ENCODE measurements at places on chromosomes 5 and 9.

DNA sequence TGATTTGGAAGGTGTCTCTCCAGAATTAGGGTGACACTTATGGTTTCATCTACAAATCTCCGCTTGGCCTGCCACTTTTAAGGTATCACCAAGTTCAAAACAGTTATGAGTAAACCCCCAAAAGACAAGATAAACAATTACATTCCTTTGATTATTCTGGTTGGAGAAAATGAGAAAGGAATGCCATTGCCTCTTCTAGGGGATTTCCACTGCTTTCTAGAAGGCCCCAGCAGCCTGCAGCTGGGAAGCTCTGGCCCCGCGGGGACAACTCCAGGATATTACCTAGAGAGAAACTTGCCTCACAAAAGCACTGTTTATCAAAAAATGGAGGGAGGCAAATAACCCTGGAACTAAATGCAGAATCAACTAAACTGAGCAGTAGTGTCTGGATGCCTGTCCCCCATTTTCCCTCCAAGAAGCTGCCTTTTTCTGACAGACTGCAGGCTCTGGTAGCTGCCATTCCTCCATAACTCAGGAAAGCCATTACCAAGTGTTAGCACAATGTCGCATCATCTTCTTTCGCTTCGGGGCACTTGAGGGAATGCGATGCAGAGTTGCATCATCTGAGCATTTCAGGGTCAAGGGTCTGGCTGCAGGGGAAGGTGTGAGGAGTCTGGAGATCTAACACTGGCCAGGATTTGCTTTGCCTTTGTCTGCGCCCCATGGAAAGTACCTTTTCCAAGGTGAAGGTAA is 71.5 kb upstream of the PLPP6 start:
- DNase-seq = no peak

- DNase-seq = no peak
Observed at GRCh38 chr5:31889001-31889561, 250.2 kb downstream of the PDZD2 start.

- DNase-seq = no peak
Observed at GRCh38 chr5:119243888-119244287, 111.9 kb upstream of the TNFAIP8 start.

- no peak for DNase-seq
Observed at GRCh38 chr9:108475813-108476212, 380.0 kb downstream of the ACTL7B start.

Measured in bone marrow (tissue), 2 donors.